Activated CD4-positive, alpha-beta memory T cell treated with anti-CD3 and anti-CD28 coated beads, Interleukin-2, amount 10 ng/mL, durations not matched to agents 7 days and 5 days (primary cell): ENCODE measurements at places on chromosomes 12 and 14.

DNA sequence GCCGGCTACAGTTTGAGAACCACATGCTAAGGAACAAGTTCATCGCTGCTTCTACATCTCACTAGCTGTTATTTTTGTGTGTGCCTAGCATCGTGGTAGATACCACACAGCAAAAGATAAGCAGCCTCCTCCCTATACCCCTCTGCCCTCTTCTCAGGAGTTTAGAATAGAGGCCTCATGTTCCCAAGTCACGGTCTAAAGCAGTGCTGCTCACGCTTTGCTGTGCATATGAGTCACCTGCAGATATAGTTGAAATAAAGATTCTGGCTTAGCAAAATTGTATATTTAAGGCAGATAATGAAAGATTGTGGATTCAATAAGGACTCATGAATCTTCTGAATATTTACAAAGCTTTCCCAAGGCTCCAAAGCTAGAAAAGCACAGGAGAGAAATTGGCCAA lies 28.0 kb downstream of the PLEKHG7 start:
- no peaks in the 10 kb centered on the region for H3K36me3 ChIP-seq
- H3K4me3 ChIP-seq: no peak overlapping the region
- no peaks in the 10 kb centered on the region for H3K4me1 ChIP-seq
- no peak overlapping the region for H3K27ac ChIP-seq

GRCh38 chr12:79883216-79883615 lies 51.7 kb downstream of the PPP1R12A start:
- DNase-seq: no peak
- peaks cover 49% of the 10 kb centered on the region for H3K4me1 ChIP-seq
- no peak overlapping the region for H3K27ac ChIP-seq
- H3K4me3 ChIP-seq: no peak overlapping the region
- peaks cover 33% of the 10 kb centered on the region for H3K36me3 ChIP-seq

GRCh38 chr14:99983251-99984015 lies 81.8 kb upstream of the EVL start:
- H3K36me3 ChIP-seq: peaks cover 4% of the 10 kb centered on the region
- no peaks in the 10 kb centered on the region for H3K27me3 ChIP-seq

DNA sequence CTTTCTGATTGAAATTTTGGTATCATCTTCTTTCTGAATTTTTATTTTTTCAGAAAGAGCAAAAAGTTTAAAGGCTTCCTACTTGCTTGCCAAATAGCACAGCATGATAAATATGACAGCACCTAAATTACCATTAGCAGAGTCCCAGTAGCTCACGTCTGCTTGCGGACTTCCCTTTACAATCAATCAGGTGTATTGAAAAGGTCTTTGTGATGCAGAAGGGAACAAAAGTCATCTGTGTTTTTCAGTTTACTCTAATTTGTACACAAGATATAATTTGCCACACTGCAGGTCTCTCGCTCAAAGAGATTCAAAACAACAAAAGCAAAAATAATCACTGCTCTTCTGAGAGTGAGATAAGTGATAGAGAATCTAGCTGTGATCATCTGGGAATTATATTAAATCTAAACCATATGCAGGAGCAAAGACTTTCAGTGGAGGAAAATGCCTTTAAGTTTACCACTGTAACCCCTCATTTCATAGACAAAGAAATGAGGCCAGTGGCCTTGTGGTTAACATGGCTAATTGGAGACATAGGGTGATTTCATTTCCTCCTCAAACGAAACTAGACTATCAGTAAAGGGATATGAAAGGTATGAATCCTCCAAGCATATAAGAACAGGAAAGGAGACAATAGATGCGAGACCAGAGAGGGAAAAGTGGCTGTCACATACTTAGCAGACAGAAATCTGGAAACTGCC lies 240.8 kb upstream of the TMPO start:
- H3K27me3 ChIP-seq: peaks cover 4% of the 10 kb centered on the region
- H3K36me3 ChIP-seq: no peaks in the 10 kb centered on the region
- H3K4me1 ChIP-seq: no peaks in the 10 kb centered on the region
- no peak overlapping the region for H3K27ac ChIP-seq
- H3K4me3 ChIP-seq: no peak overlapping the region
- no peak for DNase-seq

DNA sequence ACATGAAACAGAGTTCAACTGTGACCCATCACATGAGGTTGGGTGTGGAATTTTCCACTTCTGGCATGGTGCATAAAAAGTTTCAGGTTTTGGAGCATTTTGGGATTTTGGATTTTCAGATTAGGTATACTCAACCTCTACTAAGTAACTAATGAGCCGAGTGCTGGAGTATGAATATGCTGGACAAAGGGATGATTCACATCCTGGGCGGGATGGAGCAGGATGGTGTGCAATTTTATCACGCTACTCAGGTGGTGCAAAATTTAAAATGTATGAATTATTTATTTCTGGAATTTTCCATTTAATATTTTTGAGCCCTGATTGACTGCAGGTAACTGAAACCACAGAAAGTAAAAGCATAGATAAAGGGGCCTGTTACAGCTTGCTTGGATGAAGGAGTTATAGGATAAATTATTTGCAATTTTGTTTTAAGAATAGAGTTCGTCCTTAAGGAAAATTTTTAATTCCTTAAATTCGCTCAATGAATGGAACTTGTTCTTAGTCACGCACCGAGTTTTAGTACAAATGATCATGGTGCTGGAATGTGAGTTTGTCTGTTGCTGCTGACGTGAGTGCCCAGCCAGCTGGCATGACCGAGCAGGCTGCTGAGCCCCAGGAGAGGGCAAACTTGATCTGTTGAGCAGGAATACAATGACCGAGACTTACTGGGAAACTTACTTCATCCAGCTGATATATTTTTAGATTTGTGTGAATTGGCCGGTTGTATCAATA lies 176.3 kb downstream of the ESR2 start:
- no peak overlapping the region for H3K27ac ChIP-seq
- H3K36me3 ChIP-seq: peaks cover 41% of the 10 kb centered on the region
- DNase-seq: no peak
- peaks cover 6% of the 10 kb centered on the region for H3K4me1 ChIP-seq
- no peak overlapping the region for H3K4me3 ChIP-seq

- H3K27ac ChIP-seq: no peak overlapping the region
- no peak for DNase-seq
- no peaks in the 10 kb centered on the region for H3K27me3 ChIP-seq
- no peak overlapping the region for H3K4me3 ChIP-seq
- H3K4me1 ChIP-seq: no peaks in the 10 kb centered on the region
- peaks cover 2% of the 10 kb centered on the region for H3K36me3 ChIP-seq
These were observed 78.6 kb upstream of the PLEKHG7 start for GRCh38 chr12:92624236-92624635.
